Activated T-cell treated with anti-CD3 and anti-CD28 coated beads for 1 hour (primary cell): ENCODE measurements at places on chromosomes 4 and X.

GRCh38 chr4:34105311-34105710, 2139.0 kb downstream of the ARAP2 start:
- DNase-seq: no peak

GRCh38 chrX:20056704-20057103, 60.0 kb downstream of the MAP7D2 start:
- DNase-seq: no peak

GRCh38 chr4:7967501-7968261, 28.0 kb upstream of the AFAP1 start:
- DNase-seq: no peak

GRCh38 chr4:21102667-21103066, 402.4 kb downstream of the PACRGL start:
- no peak for DNase-seq

GRCh38 chrX:150587585-150588503, 19.4 kb downstream of the MTM1 start:
- peak; percentile 43 for DNase-seq

DNA sequence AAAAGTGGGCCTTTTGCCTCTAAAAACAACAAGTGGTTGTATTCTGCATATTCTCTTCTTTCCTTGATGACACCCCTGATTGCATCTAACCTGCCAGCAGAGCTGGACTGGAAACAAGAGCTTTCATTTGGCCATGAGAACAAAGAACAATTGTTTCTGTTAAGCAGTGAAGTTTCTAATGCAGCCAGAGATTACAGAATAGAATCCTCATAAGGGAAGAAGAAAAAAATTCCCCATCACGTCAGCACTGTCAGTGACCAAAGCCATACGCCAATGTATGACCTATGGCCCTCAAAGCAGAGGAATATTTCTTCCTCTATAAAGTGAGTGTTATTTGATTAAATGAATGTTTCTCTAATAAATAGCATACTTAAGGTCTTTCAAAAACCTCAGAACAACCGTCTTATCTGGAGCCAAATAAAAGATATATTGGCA, 529.1 kb upstream of the INTU start:
- no peak for DNase-seq

DNA sequence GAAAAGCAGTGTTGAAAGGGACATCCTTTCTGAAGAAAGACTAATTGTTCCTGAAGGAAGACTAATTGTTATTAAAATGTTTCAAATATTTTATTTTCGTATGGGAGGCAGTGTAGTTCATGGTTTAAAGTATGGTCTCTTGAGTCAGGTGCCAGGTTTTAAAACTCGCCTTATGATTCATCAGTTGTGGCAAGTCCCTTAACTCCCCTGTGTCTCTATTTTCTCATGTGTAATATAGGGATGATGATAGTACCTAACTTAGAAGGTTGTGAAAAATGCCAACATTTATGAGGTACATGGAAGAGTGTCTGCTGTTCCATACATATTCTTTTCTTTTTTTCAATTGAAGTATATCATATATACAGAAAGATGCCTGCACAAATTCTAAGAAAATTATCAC, 414.2 kb upstream of the DIPK2B start:
- DNase-seq: no peak

DNA sequence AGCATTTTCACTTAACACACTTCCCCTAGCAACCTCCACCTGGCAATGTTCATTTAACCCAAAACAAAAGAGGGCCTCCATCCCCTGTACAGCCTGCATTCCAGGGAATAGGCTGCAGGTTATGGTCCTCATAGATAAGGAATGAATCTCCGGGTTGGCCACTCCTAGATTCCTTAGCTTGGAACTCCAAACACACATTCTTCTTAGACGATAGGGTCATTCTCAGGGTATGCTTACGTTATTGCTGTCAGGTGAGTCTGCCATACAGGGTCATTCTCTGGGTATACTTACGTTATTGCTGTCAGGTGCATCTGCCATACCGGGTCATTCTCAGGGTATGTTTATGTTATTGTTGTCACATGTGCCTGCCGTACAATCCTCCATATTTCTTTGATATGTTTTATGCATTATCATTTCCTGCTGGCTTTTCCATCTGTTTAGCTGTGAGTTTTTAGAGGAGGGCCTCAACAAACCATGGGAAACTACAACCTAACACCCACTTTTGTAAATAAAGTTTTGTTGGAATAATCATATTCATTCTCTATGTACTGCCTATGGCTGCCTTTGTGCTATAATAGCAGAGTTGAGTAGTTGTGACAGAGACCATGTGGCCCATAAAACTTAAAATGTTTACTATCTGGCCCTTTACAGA, 8.2 kb upstream of the AFF1 start:
- no peak for DNase-seq

DNA sequence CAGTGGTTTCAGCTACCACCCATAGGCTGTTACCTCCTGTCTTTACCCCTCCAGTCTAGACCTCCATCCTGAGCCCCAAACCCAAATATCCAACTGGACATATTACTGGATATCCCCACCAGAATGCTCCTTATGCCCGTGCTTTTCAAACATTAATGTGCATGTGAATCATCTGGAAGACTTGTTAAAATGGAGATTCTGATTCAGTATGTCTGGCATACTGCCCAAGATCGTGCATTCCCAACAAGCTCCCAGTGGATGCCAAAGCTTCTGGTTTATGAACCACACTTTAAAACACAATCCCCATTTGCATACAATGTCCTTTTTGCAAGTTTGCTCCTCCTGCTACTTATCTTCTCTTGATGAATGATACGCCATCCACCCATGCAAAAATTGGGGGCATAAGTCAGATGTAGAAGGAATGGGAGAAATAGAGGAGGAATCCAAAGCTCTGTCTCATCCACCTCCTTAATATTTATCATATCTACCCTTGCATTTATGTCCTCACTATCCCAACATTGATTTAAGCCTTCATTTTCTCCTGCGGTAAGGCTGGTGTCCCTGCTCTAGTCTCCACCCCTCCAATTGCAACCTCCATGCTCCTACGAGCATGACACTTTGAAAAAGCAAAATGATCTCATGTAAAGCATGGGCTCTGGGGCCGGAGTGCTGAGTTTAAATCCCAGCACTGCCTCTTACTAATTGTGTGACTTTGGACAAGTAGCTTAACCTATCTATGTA, 7.4 kb upstream of the PGRMC1 start:
- no peak for DNase-seq
